NCI-H1694 (cell line): ENCODE measurements at places on chromosomes 5 and 9.

- DNase-seq: no peak
Observed at GRCh38 chr5:160464466-160464797, 42.8 kb downstream of the PTTG1 start.

DNA sequence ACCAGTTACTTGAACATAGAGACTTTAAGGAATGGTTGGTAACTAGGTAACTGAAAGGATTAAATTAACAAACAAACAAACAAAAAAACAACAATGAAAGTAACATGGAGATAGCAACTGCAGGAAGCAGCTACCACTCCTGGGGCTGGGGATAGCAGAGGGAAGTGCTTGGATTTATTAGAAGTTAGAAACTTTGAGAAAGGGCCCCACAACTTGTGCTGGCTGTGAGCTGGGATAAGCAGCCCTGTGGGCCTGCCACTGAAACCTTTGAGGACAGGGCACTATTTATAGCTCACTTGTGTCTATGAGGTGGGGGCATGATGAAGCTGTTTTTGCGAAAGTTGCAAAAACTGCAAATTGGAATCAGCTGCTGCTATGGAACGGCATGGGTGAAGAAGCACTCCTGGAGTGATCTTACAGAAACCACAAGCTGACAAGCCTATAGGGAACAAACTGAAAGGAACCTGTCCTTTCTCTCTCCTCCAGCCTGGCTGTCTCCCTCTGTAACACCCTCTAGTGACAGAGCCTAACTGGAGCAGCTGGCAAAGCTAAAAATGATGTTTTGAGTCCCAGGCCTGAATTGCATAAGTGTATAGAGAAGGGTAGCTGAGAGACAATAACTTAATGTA is 91.4 kb upstream of the RANBP6 start:
- peak; percentile 1 for DNase-seq

DNA sequence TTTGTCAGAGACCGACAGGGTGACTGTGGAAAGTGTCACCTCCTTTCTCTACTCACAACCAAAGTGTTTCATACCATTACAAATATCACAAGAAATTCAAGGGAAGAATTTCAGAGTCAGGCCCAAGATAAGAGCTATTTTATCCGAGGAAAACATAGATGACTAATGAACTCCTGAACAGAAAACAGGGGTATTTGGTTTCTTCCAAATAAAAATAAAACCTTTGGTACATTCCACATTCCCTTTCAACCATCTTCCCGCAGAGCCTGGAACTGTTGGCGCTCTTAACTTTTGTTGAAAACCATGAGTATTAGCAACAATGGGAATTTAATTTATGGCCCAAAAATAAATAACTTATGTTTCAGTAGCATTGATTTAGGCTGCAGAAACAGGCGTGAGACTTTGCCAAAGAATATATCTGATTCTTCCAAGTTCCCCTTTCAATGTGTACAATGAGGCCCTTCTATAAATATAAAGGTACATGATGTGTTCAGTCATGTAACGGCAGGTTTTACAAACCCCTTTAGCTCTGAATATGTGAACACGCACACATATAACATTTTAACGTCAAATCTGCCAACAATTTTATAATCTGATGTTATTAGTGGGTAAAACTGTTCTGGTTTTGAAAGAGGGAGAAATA is 69.5 kb downstream of the RETREG1 start:
- no peak for DNase-seq

- DNase-seq: no peak
Observed at GRCh38 chr5:133480366-133480765, 132.0 kb downstream of the FSTL4 start.

DNA sequence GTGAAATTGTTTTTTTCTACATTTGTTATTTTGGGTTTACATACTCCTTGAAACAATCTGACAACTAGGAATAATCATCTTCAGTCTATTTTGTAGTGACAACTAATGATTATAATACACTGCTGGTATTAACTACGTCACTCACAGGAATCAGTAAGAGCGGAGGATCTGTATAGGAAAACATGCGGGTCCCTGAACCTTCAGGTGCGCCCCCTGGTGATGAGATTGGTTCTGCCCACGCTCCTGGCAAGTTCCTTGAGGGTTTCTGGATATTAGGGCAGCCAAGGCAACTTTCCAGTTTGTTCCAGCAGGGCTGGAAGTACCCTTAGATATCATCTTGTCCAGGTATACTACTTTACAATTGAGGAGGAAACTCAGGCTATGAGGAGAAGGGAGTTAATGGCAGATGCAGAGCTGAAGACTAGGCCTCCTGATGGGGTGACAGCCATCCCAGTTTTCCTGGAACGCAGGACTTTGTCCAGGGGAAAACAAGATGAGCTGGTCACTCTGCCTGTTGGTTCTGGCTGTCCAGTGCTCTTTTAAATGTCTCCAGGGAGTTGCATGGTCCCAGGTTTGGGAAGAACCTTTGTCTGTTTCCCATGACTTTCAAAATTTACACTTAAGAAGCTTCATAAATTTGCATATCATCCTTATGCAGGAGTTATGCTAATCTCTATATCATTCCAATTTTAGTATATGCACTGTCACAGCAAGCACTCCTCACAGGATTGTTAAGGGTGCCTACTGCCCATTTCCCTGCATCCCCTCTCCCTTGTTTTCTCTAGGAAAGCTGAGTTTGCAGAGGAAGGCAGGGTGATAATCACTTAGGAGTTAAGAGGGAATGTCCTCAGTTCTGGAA is 14.9 kb upstream of the WNT8A start:
- peak; percentile 40 for DNase-seq

GRCh38 chr9:120961936-120962335 is 35.3 kb upstream of the TRAF1 start:
- no peak for DNase-seq

GRCh38 chr9:118961857-118962256 is 407.4 kb downstream of the BRINP1 start:
- no peak for DNase-seq

DNA sequence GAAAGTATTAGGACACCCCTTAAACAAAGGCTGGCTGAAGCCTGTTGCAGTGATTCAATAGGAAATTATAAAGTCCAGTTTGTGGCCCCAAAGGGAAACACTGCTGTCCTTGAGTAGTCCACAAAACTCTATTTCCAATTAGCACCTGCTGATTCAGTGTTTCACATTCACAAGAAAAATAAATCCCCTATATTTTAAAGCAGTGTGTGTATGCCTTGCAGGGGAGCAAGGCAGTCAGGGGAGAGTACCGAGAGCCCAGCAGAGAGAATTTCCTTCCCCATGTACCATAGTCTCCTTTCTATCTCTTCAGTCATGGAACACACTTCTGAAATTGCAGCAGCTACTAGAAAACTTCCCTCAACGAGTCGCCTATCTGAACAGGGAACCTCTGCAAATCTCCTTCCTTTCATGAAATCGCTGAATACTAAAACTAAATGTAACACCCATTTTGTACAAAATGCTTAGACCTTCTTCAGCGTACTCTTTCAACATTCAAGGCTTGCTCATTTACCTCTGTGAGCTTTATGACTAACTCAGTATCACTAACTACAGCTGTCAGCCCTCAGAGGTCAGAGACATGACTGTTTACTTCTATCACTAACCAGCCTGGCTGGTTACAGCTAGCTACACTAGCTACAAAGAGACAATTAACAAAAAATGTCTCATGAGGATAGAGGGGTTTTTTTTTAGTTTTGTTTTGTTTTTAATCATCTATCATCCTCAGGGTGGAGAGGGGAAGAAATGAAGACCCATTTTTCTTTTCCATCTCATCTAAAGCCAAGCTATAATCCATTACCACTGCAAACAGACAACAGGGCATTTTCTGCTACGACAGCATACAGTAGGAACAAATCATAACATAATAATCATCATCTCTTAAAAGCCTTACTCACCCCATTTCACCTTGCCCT is 188.7 kb downstream of the EBF1 start:
- no peak for DNase-seq

GRCh38 chr5:94761786-94762185 is 143.3 kb downstream of the SLF1 start:
- DNase-seq: no peak

DNA sequence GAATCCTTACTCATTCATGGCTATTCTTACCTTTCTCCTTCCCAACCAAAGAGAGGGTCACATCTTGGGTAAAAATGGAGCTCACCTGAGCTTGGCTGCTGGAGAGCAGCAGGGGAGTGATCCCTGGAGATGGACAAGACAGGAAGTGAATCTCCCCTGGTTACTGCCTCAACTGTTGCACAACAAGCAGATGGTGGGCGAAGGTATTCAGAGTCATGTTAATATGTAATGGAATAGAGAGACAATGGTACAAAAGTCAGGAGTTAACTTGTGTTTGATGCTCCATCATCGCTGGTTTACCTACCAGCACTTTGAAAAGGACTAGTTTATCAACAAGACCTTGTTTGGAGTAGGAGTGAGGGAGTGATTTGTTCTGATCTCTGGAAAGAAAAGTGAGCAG is 13.0 kb upstream of the PLPP1 start:
- no peak for DNase-seq

- DNase-seq: no peak
Observed at GRCh38 chr5:125149110-125149509, 402.7 kb upstream of the ZNF608 start.

DNA sequence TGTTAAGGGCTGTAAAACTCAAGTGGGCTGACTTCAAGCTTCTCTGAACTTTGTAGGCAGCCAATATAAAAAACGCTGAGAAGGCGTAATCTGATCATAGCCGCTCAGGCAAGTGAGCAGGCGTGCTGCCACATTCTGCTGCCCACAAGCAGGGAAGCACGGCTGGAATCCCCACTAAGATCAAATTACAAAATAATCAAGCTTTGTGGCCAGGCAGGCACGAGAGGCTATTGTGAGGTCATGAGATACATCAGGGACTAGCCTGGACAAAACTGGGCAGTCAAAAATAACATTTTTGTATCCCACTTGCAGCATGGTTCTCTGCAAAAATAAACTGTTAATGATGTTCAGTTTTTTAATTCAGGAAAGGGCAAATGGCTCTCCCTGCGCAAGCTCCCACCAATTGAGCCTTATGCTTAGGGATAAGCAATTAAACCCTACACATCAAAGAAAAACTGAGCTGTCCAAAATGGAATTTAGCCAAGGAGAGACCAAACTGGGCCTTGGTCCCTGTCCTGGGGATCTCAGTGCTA is 64.0 kb downstream of the POU5F2 start:
- no peak for DNase-seq

- DNase-seq: no peak
Observed at GRCh38 chr5:35924122-35924949, 14.1 kb downstream of the CAPSL start.

DNA sequence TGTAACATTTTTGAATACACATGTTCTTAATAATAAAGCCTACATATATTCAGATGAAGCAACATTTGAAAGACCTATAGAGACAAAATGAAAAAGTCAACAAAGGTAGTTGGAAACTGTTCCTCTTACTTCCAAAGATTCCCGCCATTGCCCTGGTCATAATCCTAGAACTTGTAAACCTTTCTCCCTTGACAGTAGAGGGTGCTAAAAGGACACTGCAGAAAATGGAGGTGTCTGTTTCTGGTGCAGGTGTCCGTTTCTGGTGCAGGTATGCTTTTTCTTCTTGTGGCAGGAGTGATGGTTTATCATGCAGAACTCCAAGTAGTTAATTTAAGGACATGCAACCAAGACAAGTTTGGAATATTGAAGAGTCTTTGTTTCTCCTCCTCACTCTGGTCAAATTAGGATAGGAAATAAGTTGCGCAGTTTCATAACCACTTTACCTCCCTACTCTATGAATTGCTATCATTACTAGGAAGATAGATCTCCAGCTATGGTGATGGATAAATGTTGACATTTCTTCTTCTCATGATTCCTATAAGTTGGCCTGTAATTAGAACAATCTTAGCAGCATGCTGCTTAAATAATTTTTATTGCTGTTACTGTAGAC is 56.0 kb upstream of the FAM174A start:
- DNase-seq: no peak

GRCh38 chr5:110150199-110150598 is 460.5 kb downstream of the MAN2A1 start:
- no peak for DNase-seq

DNA sequence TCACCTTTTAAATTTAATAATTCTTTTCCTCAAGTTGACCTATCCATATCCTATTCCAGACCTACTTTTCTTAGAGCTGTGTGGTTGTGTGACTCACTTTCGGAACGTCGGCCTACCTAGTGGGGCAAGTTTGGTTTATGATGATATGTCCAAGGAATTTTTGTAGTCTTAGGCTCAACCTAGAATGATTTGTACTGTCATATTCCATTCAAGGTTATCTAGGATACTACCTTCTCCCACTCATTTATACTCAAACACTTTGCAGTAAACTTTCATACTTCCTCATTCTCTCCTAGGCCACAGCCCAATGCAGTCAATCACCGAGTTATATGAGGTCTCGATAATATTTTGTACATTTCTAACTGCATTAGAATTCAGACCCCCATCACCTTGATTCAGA is 61.9 kb downstream of the PIK3R1 start:
- no peak for DNase-seq

DNA sequence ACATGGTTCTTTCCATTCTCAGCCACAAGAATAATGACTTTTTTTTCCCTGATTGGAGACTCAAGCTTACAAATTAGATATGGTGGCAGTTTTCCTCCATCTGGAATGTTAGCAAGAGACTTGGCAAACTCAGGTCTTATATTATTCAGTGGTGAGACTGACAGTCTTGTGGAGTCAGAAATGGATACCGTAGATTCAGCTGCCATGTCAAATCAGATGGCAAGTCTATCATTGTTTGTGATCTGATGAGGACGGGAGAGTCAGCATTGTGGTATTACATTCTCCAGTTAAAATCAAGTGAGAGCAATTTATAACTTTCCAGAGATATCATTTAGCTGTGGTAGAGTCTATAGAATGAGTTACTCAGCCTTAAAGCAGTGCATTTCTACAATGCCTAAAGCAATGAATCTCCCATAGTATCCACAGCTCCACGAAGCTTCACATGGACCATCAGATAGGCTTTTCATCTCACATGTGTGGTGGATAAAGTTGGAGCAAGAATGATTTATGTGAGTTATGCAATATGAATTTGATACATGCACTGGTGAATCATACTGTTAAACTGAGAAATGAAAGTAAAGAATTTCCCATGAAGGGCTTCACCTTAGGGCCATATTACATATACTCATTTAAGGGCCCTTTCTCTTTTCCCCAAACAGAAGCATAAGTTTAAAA is 430.6 kb downstream of the ZNF608 start:
- DNase-seq: no peak

GRCh38 chr5:150401076-150401375 is 11.7 kb downstream of the CD74 start:
- DNase-seq: no peak
